Sciatic nerve (tissue), 2 donors: ENCODE measurements at places on chromosomes 12 and 14.

- DNase-seq: no peak
These were observed 154.2 kb downstream of the CRADD start for GRCh38 chr12:93831374-93831773.

DNA sequence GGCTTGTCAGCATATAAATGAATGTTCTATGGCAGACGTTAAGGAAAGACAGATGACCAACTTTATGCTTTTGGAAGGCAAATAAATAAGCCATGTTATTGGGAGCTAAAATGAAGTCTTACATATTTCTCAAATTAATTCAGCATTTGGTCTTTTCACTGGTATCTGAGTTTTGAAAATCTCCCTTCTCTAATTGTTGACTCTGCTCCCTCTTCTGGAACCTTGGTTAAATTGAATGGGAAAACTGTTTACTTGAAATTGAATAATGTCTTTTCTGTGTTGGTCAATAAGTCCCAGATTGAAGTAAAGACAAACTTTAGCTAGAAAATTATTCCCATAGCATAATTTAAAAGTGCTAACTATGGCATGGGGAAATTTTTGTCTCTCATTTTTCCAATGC lies 38.7 kb downstream of the LGR5 start:
- DNase-seq: no peak

- DNase-seq: no peak
These were observed 83.2 kb downstream of the PITPNM2 start for GRCh38 chr12:123067654-123068053.

DNA sequence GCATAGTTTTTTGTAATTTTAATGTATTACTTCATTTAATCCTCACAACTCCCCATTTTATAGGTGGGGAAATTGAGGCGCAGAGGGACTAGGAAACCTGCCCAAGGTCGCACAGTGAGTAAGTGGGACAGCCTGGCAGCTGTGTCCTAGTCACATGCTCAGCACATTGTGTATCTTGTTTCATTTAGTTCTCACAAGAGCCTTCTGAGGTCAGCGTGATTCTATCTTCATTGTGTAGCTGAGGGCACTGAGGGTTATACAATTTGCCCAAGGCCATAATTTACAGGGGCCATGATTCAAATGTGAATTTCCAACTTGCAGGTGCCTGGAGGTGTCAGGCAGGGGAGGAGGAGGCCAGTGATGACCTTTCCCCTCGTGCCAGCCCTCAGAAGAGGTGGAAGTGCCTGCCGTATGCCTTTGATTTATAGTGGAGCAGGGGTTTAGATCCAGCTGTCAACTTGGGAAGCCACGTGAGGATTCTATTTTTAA lies 30.3 kb upstream of the SMOC1 start:
- DNase-seq: no peak

DNA sequence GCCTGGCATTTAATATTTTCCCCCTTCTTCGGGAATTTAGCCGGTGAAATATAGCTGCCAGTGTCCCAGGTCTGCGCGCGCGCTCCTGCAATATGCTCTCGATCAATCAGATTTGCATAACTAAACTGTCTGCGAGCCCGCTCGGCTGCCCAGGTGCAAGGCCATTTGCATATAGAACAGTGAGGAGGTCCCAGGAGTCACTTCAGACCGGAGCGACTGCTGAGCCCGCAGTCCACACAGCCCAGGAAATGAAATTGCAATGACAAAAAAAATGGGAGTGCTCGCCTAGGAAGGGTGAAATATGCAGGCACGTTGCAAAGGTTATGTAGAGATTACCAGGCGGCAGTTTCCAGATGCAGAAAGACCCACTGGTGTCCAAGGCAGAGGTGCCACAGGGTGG lies 228.5 kb downstream of the VRK1 start:
- DNase-seq: no peak

DNA sequence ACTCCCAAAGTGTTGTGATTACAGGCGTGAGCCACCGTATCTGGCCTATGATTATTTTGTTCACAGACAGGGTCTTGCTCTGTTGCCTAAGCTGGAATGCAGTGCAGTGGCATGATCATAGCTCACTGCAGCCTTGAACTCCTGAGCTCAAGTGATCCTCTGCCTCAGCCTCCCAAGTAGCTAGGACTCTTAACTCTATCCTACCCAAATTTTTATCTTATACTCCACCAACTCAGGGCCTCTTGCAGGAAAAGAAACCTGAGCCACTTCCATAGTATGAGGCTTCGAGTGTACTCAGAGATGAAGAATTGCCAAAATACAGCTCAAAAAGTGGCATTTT lies 828 bp downstream of the MMAB start:
- no peak for DNase-seq

GRCh38 chr12:52929538-52929937 lies 19.4 kb upstream of the KRT18 start:
- no peak for DNase-seq

GRCh38 chr12:117466677-117467362 lies 105.4 kb upstream of the NOS1 start:
- no peak for DNase-seq

GRCh38 chr12:84919271-84919670 lies 6.7 kb upstream of the SLC6A15 start:
- no peak for DNase-seq

DNA sequence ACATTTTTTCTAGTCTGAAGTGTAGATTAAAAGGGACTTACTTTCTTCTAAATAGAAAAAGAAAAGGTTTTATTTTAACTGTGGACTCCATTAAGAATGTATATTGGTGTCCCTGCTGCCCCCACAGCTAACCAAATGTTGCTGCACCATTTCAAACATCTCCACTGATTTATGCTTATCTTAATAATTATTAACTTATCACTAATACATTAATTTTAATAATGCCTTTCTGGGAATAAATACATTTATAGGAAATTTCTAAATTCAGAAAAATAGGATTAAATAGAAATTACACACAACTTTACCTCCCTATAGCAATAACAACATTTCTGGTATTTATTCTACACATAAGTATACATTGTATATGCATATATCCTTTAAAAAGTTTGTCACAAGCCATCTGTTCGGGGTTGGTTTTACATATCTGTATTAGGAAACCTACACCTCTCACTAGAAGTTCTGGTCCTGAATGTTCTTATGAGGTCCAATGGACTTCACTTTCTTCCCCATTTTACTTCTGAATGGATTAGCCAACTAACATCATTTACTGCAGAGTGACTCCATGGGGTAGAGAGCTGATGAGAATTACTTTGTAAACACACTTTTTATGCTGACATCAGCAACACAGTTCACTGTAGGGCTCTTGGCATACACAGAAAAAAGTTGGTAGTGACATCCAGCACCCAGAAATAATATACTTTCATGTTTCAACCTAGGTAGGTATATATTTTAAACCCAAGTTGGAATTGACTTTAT lies 9.4 kb upstream of the SELPLG start:
- DNase-seq: no peak
